ENCODE measurements at places on chromosomes 12 and 14.

DNA sequence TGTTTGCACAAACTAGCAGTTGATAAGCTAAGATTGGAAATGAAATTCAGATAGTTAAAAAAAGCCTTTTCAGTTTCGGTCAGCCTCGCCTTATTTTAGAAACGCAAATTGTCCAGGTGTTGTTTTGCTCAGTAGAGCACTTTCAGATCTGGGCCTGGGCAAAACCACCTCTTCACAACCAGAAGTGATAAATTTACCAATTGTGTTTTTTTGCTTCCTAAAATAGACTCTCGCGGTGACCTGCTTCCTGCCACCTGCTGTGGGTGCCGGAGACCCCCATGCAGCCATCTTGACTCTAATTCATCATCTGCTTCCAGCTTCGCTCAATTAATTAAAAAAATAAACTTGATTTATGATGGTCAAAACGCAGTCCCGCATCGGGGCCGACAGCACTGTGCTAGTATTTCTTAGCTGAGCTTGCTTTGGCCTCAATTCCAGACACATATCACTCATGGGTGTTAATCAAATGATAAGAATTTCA is 335.6 kb downstream of the TMEM121 start:
- DNase-seq, result no peak

- DNase-seq, result no peak
Measured at GRCh38 chr14:53032161-53032803, 81.4 kb upstream of the FERMT2 start.

DNA sequence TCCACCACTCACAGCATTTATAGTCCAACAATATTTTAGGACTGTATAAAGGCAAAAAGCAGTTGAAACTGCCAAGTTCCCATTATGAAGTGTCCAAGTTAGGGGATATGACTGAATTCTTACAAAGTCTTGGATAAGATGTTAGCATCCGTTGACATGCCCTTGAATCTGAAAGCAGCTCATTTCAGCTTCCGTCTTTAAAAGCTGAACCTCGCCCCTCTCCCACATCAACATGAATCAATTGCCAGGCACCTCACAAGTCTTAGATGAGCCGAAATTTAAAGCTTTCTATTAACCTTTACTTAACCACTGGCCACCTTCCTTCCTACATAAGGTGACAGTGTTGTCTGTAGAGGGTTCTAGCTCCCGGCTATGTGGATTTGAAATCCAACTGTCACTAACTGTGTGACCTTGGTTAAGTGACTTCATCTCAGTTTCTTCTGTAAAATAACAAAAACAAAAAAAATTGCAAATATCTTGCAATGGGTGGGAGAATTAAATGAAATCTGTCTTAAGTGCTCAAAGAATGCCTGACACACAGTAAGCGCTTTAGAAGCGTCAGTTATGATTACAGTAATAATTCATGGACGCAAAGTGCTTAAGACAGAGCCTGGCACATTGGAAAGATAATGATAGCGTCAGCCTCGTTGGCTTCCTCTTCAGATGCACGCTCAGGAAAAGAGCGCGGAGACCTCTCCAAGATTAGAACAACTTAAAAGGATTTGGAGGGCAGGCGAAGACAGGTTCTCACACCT is 1.2 kb downstream of the PPP1CC start:
- no peak for DNase-seq

GRCh38 chr12:48980953-48981756 is 3.0 kb downstream of the WNT1 start:
- DNase-seq, result no peak

GRCh38 chr12:87216436-87216835 is 812.8 kb downstream of the C12orf50 start:
- no peak for DNase-seq

DNA sequence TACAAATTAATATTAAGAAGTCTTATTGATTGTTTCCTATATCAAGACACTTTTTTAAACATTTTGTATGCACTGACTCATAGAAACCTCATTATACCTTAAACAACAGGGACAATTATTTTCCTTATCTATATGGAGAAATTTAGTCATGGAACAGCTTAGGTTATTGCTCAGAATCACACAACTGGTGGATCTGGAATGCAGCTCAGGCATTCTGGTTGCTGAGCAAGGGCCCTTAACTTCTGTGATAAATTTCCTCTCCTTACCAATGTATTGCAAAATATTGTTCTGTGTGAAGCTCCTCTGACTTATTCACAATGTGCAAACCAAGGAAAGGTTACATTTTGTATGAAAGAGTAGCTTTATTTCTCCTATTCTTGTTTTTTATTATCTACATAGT is 817.8 kb downstream of the LRFN5 start:
- DNase-seq, result no peak

DNA sequence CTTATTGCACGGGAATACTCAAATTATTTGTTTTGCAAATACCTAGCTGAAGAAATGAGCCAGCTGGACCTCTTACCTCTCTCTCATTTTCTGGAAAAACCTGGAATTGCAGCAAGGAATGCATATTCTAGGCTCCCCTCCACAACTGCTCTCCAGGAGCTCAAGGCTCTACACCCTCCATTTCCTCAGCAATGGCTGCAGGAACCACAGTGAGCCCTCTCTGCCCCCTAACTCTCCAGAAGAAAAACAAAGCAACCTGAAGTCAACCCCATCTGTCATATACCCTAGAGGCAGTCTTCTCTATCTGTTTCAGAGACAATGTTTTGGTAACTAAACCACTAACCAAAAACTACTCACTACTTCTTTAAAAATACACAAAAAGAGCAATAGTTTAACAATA is 221.6 kb downstream of the SLC25A21 start:
- no peak for DNase-seq
